Foreskin keratinocyte (primary cell): ENCODE measurements at places on chromosomes 6 and 20. TPM values are rescaled to one million over a fixed set of nuclear protein-coding genes. Genes with fewer than 3 reads are reported as not detected.

GRCh38 chr20:14838663-14839628, 501.5 kb upstream of the FLRT3 start:
- no peak for DNase-seq

DNA sequence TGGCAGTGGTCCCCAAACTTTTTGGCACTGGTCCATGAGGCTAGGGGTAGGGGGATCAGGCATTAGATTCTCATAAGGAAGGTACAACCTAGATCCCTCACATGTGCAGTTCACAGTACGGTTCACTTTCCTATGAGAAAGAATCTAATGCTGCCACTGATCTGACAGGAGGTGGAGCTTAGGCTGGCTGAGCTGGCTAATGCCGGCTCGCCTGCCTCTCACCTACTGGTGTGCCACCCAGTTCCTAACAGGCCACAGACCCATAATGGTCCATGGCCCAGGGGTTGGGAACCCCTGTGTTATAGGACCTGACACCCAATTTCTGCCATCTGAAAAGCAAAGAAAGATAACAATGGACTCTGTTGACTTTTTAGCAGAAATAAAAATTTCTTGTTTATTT, 199.6 kb downstream of the GMPR start:
- DNase-seq, result no peak

DNA sequence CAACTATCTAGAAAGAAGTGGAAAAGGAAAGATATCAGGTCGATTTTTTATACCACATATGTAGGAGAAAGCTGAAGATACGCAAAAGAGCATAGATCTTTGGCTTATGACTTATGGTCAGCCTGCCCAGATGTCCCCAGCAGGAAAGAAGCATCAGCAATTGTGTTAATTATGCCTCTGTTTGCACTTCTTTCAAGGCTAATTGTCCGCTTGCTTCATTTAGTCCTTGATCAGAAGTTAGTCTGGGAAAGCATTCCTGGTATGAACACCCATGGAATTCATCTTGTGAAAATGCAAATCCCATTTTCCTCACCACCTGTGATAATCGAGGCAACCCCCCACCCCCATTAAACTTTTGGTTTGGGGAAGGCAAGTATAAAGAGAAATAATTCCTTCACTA, 62.8 kb downstream of the ATP9A start:
- no peak for DNase-seq

DNA sequence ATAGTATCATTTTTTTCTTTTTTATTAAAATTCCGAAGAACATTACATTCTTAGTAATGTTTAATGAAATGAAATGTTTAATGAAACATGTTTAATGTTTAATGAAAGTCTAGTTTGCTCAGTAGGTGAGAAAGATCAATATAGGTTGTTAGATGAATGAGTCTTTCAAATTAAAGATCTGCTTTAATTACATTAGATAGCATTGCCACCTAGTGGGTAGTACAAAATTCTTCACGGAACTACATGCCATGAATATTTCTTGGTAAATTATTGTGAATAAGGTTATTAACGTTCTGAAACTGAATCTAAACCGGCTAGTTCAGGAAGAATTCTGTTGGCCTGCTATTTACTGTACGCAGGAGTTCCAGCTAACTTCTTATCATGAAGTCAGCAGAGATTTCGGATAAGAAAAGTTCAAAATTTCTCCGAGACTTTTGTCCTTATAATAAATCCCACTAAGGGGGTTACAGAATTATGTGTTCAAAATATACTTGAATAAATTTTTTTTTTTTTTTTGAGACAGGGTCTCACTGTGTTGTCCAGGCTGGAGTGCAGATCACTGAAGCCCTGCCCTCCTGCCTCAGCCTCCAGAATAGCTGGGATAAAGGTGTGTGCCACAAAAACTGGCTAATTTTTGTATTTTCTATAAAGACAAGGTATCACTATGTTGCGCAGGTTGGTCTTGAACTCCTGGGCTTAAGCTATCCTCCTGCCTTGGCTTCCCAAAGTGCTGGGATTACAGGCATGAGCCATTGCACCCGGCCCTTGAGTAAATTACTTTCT, 7.9 kb upstream of the GMNN start:
- no peak for DNase-seq

The TRIM15 gene
- total RNA-seq, result not detected in 2 replicates

The BLOC1S5 gene
- 11.5 TPM in 2 replicates for total RNA-seq

The C2 gene
- total RNA-seq, result not detected in 2 replicates

The XKR7 gene
- total RNA-seq, result not detected in 2 replicates

The TTPAL gene
- total RNA-seq, result 25.0 and 31.9 TPM in 2 replicates

The CPXM1 gene
- not detected in 2 replicates for total RNA-seq

The STMND1 gene
- total RNA-seq, result not detected in 2 replicates
